ENCODE measurements at places on chromosomes 16 and 17. TPM values are rescaled to one million over a fixed set of nuclear protein-coding genes. Genes with fewer than 3 reads are reported as not detected.

The RNF227 gene
- total RNA-seq = 2.5 TPM

The MYH8 gene
- total RNA-seq = 0.28 TPM

The HOXB9 gene
- 45.8 TPM for total RNA-seq

The OMG gene
- total RNA-seq = not detected

The PRSS22 gene
- total RNA-seq = 30.8 TPM

The ARL5C gene
- not detected for total RNA-seq

The HIC1 gene
- 13.0 TPM for total RNA-seq

The AOC2 gene
- total RNA-seq = 1.2 TPM

The KRT16 gene
- 3.1 TPM for total RNA-seq

The LDAF1 gene
- total RNA-seq = 35.1 TPM

The ITGAX gene
- 11.9 TPM for total RNA-seq

The HAS3 gene
- total RNA-seq = 2.1 TPM

The SCIMP gene
- total RNA-seq = 7.6 TPM

The FNDC8 gene
- not detected for total RNA-seq

The CYGB gene
- 12.6 TPM for total RNA-seq

The GAS2L2 gene
- total RNA-seq = not detected

The PHOSPHO1 gene
- total RNA-seq = 0.22 TPM

The KRT40 gene
- not detected for total RNA-seq

The LRRC3C gene
- total RNA-seq = not detected

The DEXI gene
- 31.0 TPM for total RNA-seq

The DOC2A gene
- 1.9 TPM for total RNA-seq

The AATK gene
- total RNA-seq = 4.2 TPM

The SRCIN1 gene
- 6.1 TPM for total RNA-seq

The CACNG5 gene
- total RNA-seq = not detected

The ATP1B2 gene
- 7.6 TPM for total RNA-seq

The OTOA gene
- 0.13 TPM for total RNA-seq

The EPOP gene
- total RNA-seq = 1.3 TPM

The PPP1R27 gene
- total RNA-seq = not detected

The IGF2BP1 gene
- 1.3 TPM for total RNA-seq

The CACNG4 gene
- 0.31 TPM for total RNA-seq

The NDUFB10 gene
- total RNA-seq = 123 TPM

The ITFG1 gene
- total RNA-seq = 63.7 TPM

The COIL gene
- total RNA-seq = 14.2 TPM

The MYO18A gene
- 60.7 TPM for total RNA-seq

The TNFSF13 gene
- 99.2 TPM for total RNA-seq

The ARHGAP27 gene
- total RNA-seq = 57.2 TPM

The HS3ST3B1 gene
- total RNA-seq = 5.3 TPM

The HSD17B1 gene
- 0.31 TPM for total RNA-seq

The ACAP1 gene
- total RNA-seq = 26.0 TPM

The TMEM114 gene
- total RNA-seq = not detected

The NPIPB9 gene
- 3.5 TPM for total RNA-seq

The CORO6 gene
- 5.9 TPM for total RNA-seq

Measured in kidney (tissue), 22 donors.